Head of caudate nucleus (tissue), 42 donors: ENCODE measurements at places on chromosomes 2 and 18.

GRCh38 chr2:43387092-43388062, 161.0 kb upstream of the ZFP36L2 start:
- DNase-seq, result no peak

DNA sequence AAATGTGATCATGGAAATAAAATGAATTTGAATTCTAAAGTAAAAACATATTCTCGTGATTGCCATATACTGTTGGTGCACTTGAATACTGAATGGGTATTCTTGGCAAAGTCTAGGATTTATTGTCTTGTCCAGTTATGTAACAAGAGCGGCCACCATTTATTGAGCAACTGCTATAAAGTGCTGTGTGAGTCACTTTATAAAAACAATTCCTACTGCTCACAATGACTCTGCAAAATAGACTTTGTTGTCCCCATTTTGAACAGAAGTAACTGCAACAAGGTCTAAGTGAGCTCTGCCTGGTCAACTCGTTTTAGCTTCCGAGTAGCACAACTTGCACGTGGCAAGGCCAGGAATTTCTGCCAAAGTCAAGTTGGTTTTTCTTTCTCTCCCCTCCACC, 995.6 kb upstream of the FANCL start:
- no peak for DNase-seq

DNA sequence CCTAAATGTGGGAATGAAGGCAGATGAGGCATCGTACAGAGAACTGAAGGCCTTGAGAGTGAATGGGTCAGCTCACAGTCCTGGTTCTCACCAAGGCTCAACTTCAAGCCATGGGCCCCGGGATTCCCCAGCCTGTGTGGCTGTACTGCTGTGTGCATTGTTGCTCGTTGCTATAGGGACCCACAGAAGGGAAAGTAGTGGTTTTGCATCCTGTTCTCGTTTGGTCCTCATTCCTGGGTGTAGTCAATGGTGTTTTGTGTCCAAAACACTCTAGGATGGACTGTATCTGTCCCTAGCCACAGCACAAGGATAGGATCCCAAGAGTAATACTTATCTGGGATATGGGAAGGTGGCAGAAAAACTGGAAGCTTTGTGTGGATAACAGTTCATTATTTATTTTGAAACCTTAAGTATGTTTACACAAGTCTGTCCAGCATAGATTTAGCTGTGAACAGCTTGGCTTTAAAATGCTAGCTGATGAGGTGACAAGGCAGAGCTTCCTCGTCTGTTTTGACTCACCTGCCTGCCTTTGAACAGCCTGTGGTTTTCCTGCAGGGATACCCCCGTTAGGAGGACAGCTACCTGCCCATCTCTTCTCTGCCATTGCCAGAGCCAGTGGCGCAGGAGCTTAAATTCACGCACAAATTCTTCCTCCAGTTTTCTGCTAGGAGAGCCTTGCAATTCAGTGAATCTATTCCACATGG, 85.0 kb downstream of the WDSUB1 start:
- no peak for DNase-seq

DNA sequence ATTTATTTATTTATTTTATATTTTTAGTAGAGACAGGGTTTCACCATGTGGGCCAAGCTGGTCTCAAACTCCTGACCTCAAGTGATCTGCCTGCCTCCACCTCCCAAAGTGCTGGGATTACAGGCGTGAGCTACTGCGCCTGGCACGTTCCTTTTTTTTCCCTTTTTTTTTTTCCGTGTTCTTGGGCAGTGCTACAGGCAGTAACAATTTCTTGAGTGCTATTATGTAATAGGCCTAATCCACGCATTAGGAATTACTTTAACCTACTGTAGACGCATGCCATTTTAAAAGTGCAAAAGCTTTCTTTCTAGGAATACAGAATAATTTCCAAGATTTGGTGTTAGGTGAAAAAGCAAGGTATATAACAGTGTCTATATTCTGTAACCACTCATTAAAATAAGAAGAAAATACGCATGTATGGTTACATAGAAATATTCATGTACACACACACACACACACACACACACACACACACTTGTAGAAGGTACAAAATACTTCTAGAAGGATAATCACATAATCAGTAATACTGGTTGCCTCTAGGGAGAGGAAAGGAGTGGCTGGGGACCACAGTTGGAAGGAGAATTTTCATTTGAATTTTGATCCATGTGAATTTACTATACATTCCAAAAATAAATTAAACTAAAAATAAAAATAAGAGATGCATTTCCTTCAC, 92.3 kb downstream of the METTL8 start:
- DNase-seq, result no peak
